ENCODE measurements at places on chromosomes 5 and 9.

- DNase-seq, result no peak
These were observed 127.1 kb upstream of the GLRA1 start for GRCh38 chr5:152051499-152052454.

GRCh38 chr5:145636371-145636770 is 198.8 kb downstream of the PRELID2 start:
- DNase-seq, result no peak

GRCh38 chr5:73100109-73100508 is 20.3 kb upstream of the TMEM171 start:
- DNase-seq, result no peak

- no peak for DNase-seq
These were observed 46.3 kb upstream of the CNTLN start for GRCh38 chr9:17088566-17088965.

DNA sequence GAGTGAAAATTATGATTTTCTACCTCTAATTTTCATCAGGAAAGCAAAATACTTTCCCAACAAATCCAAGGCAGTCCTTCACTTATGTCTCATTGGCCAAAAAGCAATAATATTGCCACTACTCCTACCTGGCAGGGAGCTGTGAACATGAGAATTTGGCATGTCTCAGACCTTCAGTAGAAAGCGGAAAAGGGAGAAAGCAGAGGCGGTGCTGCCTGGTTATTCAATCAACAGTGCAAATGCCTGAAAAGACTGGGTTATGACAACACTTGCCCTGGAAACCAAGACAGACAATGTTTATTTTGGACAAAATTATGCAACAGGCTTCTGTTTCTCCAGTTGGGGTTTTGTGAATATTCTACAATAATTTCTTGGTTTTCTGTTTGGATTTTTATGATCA is 194.4 kb downstream of the TAF11L14 start:
- DNase-seq, result no peak

Data from stimulated activated naive CD4-positive, alpha-beta T cell treated with Interleukin-2 at 50 U/mL for 16 hours (primary cell).